Chondrocyte (in vitro differentiated cells): ENCODE measurements at places on chromosomes 12 and 14. TPM values are rescaled to one million over a fixed set of nuclear protein-coding genes. Genes with fewer than 3 reads are reported as not detected.

DNA sequence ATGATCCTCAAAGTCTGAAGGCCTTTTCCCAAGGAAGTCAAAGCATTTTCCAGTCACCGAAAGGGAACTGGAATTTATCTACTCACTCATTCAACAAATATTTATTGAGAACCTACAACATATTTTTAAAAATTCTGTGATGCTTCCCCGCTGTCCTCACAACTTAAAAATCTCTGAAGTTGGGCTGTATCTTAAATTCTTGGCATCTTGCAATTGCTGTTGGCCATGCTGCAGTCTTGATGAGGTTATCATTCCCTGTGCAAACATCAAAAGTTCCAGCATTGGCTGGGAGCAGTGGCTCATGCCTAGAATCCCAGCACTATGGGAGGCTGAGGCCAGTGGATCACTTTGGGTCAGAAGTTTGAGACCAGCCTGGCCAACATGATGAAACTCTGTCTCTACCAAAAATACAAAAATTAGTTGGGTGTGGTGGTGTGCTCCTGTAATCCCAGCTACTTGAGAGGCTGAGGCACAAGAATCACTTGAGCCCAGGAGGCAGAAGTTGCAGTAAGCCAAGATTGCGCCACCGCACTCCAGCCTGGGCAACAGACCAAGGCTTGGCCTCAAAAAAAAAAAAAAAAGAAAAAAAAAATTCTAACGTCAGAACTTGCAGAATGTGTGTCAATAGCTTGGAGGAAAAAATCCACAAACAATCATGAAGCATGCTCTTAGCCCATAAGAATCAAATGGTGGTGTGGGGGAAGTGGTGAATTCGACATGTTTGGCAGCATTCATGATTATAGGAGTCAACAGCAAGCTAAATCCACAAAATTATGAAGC, 34.9 kb downstream of the CCDC177 start:
- DNase-seq, result no peak

The RAPGEF3 gene
- total RNA-seq, result 1.3 to 1.8 TPM (median 1.3 TPM) in 3 replicates

- DNase-seq, result no peak
Measured at GRCh38 chr12:55724226-55724939, 4.2 kb downstream of the RDH5 start.

DNA sequence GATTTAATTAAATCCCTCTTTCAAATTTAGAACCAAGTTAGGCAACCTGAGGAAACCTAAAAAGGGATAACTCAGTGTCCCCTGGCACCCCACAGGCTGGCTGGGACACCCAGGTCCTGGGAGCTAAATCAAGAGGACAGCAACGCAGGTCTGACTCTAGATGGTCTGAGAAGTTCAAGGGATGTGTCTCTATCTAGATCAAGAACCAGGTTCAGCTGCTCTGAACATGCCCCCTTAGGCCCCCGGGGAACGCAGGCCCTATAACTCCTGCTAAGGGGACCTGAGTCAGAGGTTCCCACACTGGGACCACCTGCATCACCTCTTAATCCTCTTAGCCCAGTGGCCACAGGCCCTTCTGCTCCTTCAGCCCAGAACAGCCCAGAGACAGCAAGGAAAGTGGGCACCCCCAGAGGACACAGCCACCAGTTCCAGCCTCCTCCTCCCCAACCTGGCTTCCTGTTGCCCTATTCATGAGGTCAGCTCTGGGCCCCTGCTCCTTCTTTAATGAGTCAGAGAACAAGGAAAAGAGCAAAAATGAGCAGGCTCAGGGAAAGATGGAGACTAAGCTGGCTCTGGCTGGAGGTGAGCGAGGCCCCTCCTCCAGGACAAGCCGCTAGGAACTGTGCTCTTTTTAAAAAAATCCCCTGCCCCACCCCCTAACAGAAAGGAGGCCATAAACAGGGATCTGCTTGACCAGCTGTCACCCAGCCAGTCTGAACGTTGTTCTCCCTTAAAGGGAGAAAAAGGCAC, 10.8 kb downstream of the PITPNM2 start:
- DNase-seq, result no peak

DNA sequence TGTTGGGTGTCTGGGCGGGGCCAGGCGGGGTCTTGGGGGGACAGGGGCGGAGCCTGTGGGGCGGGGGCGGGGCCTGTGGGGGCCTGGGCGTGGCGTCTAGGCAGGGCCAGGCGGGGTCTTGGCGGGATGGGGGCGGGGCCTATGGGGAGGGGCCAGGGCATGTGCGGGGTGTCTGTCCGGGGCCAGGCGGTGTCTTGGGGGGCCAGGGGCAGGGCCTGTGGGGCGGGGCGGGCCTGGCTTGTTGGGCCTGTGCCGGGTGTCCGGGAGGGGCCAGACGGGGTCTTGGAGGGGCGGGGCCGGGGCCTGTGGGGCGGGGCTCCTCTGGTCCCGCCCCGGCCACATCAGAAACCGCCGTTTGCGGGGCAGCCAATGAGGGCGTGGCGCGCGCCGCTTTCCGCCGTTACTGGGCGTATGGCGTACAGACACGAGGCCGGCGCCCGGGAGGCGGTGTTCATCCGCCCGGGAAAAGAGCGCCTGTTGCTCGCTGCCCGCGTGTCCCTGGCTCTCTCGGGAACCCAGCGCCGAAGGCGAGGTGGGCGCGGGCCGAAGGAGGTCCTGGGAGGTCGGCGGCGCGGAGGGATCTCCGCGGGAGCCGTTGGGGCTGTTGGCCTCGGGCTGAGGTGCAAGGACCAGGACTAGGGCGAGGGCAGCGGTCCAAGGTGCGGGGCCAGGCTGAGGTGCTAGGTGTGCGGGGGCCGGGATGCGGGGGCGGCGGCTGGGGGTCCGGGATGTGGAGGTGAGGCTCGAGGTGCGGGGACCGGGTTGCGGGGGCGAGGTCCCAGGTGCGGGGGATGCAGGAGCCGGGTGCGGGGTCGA, at the start of gene PIWIL1:
TSS of gene PIWIL1 (plus strand) at position 400 of the 816 bp plus-strand sequence. CDS start 4,705 bp downstream, outside the sequence.
- no peak for DNase-seq

DNA sequence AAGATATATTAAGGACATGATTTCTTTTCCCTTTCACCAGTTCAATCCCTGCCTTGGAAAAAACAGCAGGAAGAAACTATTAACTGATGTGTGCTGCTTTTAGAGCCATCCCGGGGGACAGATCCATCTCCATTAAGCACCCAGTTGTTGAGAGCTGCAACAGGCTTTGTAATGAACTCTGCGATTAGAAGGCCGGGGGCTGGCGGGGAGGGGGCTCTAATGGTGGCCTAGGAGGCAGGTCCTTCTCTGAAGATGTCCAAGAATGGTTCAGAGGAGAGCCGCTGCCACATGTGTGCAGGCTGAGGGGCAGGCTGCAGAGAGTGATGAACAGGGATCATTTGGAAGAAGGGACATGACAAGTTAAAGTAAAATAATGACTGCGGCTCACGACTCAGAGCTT, 67.8 kb downstream of the GALNT8 start:
- DNase-seq, result no peak

DNA sequence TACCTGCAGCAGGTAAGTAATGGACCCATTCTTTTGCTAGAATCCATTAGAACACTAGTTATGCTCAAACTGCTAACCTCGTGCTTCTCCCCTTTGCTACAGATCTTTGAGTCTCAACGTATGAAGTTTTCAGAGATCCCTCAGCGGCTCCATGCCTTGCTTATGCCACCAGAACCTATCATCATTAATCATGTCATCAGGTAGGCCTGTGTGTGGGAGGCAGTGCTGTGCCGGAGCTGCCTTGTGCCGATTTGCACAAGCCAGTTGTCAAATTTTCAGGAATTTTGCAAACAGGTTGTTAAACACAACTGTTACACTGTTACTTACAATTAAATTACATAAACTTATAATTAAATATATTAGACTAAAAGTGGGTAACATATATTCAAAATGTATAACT, 5.2 kb downstream of the SMARCD1 start:
- no peak for DNase-seq

- DNase-seq, result no peak
Measured at GRCh38 chr14:30260833-30261607, 297.9 kb upstream of the G2E3 start.

GRCh38 chr14:34043627-34044372, 92.9 kb upstream of the EGLN3 start:
- no peak for DNase-seq

The PCED1B gene
- total RNA-seq, result 2.3 to 3.8 TPM (median 3.0 TPM) in 3 replicates
